Anterior cingulate cortex (tissue), 58 donors: ENCODE measurements at places on chromosomes 11 and 22.

GRCh38 chr22:22245256-22245909 lies 797 bp downstream of the VPREB1 start:
- no peak for DNase-seq

DNA sequence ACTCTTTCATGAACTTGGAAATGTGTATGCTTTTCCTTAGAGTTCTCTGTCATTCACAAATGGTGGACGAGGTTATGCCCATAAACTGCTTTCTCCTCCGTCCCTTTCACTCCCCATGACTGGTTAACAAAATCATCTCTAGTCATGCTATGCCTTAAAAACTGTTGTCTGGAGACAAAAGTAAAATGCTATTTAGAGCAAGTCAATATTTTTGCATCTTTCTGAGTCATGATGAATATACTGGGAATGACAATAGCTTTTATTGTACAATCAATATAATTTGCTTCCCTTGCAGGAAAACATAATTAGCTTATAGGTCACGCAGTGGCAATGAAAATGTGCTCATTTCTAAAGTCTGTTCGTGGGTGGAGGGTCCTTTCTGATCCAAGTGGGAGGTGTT lies 216.7 kb upstream of the SORL1-AS1 start:
- no peak for DNase-seq

DNA sequence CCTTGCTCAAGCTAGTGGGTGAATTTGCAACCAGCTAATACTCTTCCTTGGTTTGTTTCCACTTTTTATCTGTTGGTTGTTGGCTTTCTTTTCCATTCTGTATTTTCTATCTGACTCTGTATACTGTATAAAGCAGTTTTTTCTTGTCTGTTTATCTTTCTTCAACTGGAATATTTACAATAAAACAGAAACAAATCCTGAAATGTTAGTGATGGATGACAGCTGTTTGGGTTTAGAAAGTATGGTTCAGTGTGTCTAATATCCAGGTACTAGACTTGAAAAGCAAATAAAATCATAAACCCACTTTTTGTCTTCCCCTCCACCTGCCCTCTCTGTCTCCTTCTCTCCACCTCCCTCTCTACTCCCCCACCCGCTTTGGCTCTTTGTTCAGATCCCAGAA lies 35.3 kb upstream of the TBCEL start:
- no peak for DNase-seq

DNA sequence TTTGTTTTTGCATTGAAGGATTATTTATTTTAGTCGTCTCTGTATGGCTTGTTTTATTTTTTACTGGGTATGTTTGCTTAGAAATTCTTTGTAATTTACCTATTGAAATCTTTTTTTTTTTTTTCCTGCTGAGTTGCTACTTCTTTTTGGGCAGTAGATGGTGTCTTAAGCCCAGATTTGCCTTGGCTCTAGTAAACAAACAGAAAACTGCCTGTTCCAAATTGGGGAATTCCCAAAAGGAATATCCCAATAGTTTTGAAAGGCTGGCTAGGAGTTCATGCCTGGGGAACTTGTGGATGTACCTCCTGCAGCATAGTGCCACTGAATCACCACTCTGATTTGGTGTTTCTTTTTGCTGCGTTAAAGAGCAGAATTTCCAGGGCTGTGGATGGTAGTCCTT lies 17.7 kb downstream of the PAMR1 start:
- DNase-seq = no peak

DNA sequence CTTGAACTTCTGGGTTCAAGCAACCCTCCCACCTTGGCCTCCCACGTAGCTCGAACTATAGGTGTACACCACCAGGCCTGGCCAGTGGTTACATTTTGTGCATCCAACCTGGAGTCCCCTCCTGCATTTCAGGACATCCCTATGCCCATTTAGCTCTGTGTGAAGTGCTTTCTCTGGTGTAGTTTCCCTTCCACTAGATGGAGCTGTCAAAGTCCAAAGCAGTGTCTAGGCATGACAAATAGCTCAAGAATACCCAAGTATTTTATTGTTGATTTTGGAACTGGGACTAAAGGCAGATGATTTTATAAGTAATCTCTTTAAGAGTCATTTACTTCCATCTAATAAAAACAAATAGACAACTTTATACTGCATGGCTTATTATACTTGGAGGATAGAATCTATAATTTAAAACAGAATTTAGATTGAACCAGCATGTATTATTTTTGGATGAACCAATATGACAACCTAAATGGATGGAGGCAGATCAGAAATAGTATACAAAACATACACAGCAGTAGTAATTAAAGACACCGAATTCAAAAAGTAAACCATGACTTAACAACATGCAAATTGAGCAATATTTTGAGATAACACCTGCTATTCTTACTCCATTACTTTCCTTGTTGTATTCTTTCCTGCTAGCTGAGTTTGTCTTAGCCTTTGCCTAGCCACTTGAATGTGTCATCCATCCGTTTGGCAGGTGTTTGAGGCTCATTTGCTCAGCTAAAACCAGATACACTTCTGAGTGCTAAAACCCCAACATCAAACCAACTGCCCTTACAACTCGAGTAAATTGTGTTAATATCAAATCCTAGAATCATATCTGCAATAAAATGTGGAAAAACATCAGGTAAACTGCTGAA lies 37.7 kb downstream of the EIF4ENIF1 start:
- no peak for DNase-seq

- no peak for DNase-seq
Observed at GRCh38 chr11:78834886-78835285, 260.2 kb upstream of the NARS2 start.

- no peak for DNase-seq
Observed at GRCh38 chr11:69215784-69216415, 60.2 kb downstream of the SMIM38 start.

GRCh38 chr11:112159098-112160065 lies 4.5 kb downstream of the IL18 start:
- no peak for DNase-seq
